ENCODE measurements at places on chromosomes 6 and 20.

- DNase-seq, result peak; percentile 41
Observed at GRCh38 chr20:2798814-2799213, 1.6 kb downstream of the CPXM1 start.

- DNase-seq, result no peak
Observed at GRCh38 chr20:50701041-50701963, 10.0 kb upstream of the RIPOR3 start.

DNA sequence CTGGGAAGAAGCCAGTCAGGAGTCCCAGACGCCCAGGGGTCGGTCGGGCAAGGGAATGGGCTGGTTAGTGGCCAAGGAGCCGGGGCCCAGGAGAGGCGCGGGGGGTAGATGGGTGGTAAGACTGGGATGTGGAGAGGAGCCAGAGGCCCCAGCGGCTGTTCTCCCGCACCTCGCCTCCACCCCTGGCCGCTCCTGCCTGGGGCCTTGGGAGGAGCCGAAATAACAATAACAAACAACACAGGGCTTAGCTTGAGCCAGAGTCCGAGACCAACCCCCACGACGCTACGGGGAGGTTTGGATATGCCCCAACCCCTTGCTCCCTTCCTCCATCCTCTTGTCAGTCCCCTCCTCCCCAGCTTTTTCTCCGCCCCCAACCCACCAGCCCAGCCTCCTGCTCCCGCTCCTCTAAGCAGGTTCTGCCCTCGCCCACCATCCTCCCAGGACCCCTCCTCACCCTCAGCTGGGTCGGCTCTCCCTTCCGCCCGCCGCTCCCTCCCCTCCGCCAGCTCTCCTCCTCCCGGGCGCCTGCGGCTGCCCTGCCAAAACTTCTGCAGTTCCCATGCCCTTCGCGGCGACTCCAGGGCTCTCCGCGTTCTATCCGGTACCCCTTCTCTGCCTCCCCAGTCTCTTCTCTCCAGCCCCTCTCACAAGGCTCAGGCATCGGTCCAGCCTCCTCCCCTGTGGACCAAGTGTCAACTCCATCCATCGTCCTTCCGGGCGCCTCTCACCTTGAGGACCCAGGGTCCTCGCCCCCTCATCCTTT is 1.1 kb downstream of the RNF39 start:
- DNase-seq, result no peak

DNA sequence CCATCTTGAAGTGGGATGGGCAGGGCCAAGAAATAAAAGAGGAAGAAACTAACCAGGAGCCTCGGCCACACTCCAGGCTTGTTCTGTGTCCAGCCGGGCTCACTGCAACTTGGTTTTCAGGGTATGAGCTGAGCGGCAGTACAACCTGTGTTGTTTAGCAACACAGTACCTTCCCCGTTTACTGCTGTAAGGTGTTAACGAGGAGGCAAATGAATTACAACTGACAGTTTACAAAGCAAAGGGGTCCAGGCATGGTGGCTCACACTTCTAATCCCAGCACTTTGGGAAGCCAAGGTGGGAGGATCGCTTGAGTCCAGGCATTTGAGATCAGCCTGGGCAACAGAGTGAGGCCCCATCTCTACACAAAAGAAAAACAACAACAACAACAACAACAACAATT is 481.3 kb upstream of the SULF2 start:
- no peak for DNase-seq

GRCh38 chr20:43937591-43937990 is 22.9 kb downstream of the TOX2 start:
- DNase-seq, result no peak

- DNase-seq, result no peak
Observed at GRCh38 chr6:22157233-22157632, 139.6 kb downstream of the PRL start.

DNA sequence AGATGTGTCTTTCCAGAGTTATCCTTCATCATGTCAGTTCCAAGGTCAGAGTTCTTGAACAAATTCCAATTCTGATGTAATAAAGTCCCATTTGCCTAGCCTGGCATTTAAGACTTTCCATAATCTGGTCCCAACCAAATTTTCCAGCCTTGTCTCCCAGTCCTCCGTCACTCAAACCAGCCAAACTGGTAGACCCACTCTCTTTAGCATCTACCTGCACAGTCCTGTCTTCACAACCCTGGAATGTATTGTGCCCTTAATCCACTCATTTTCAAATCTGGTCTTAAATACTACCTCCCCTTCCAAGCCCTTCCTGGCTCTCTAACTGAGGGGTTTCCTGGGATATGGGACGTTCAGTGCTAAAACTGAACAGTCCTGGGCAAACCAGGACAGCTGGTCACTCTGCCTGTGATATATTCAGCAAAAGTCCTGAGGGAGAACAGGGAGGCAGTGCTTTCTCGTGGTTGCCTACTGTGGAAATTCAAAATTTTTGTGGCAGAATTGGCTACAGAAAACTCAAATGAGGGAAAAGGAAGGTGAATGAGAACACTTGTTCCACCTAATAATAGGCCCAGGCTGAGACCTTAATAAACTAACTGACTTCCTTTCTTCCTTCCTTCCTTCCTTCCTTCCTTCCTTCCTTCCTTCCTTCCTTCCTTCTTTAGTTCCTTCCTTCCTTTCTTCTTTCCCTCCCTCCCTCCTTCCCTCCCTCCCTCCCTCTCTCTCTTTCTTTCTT is 10.8 kb upstream of the AKAP7 start:
- DNase-seq, result no peak

GRCh38 chr6:14695579-14695978 is 550.3 kb upstream of the JARID2 start:
- no peak for DNase-seq

DNA sequence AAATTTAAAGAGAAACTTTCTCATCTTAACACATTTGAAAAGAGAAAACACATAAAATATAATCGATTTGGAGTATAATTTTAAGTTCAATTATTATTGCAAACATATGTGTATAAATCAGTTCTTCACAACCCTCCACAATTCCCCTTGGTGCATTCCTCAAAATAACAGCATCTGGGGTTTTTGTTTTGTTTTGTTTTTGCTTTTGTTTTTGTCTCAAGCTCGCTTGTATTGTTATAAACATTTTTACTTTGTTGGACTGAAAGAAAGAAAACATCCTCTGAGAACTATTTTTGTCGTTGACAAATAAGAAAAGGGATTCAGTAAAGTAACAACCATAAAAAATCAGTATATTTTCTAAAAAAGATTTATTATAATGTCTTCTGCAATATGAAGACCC is 60.2 kb upstream of the HIVEP1 start:
- DNase-seq, result no peak

DNA sequence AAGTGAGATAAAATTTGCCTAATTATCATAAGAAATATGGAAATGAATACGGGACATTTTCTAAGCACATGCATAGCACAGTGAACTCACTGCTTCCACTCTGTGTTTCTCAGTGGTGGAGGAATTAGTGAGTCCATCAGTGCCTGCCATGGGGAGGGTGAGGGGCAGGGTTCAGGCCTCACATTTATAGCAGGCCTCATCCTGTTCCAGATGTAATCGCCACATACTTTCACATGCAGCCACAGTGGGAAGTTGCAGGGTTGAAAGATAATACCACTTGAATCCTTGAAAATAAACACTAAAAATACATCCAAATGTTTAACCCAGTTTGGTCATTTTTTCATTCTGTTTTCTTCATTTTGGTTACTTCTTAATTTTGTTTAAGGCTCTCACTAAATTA is 29.9 kb upstream of the ANKEF1 start:
- DNase-seq, result no peak

GRCh38 chr20:36924167-36925045 is 27.1 kb downstream of the SAMHD1 start:
- no peak for DNase-seq

- DNase-seq, result no peak
Observed at GRCh38 chr6:35061102-35061615, 80.0 kb downstream of the TCP11 start.

DNA sequence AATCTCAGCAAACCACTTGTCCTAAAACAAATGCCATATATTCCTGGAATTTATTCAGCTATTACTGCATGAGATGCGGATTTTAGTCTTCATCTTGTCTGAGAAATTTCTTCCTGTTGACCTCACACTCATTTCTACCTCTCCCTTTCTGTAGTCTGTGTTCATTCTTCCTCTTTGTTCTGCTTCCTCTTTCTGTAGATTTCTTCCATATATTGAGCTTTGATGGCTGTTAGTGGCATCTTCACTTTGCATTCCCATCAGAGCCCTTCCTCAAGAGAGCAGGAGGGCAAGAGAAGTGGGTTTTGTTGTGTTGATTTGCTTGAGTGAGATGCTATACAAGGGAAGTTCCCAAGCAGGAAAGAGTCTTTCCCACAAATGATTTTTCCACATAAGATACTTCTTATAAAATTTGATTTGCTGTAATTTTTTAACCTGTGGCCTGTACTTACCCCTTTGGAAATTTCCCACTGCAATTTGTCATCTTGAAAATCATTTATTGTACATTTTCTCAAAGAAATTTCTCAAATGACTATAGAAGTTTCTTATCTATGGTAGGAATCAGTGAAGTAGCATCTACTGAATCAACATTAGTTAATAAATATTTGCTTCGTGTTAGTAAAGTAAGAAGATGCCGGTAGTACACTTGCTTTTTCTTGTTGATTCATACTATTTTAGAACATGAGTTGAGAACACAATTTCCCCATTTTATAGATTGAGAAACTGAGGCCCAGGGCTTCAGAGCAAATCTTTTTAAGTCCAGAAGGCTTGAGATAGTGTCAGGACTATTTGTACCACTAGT is 43.8 kb downstream of the MAP3K4 start:
- no peak for DNase-seq

- no peak for DNase-seq
Observed at GRCh38 chr6:43978473-43979346, 148.5 kb downstream of the MRPL14 start.

DNA sequence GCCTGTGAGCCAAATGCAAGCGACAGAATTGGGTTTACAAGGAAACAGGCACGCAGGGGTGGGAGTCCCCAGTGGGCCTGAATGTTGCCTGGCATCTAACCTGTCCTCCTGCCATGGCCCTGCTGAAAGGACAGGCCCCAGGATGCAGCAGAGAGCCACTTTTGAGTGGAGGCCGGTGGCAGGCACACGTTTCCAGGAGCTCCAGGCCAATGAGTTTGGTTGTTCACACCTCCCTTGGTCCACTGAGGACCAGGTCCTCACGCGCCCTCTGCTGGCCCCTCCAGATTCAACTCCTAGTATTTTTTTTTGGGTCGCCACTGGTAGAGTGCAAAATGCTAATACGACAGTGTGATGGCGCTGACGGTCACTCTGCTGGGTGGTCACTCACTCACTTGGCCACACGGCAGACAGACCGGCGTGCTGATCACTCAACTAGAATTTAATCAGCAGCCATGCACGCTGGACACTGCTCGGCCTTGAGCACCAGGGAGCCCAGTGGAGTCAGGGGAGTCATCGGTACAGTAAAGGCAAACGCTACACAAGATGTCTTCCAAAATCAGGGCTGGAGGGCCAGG is 81.7 kb upstream of the NFATC2 start:
- no peak for DNase-seq

DNA sequence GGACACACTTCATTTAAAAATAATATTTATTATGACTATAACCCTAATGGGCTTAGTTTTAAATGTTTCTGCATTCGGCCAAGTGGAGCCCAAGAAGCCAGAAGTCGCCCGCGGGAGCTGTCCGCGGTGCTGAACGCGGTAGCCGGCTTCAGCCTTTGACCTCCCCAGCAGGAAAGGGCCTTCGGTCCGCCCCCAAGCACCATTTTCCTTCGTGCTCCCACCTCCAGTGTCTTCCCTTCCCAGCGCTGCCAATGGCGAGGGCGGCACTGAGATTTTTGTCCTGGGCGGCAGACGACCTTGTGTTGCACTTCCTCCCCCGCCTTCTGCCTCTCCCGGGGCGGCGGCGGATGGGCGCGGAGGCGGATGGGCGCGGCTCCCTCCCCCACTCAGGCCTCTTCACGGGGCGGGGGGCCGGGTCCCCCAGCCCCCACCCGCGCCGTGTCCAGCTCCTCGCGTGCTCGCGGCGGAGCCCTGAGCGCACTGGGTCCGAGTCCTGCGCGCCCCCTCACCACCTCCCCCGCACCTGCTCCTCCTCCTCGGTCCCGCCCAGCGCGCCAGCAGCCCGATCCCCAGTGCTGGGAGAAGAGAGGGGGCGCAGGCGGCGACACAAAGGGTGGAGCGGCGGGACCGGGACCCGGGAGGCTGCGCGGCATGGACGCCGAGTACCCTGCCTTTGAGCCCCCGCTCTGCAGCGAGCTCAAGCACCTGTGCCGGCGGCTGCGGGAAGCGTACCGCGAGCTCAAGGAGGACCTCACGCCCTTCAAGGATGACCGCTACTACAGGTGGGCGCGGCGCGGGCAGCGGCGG is 23.6 kb upstream of the TMEM181 start:
- DNase-seq, result peak; percentile 16
